NCI-H2029 treated with DMSO at 0.1 percent for 48 hours (cell line): ENCODE measurements at places on chromosomes 7 and 10.

- DNase-seq = no peak
These were observed 13.9 kb downstream of the BUD31 start for GRCh38 chr7:99422625-99423024.

GRCh38 chr7:47715631-47716068 is 133.7 kb upstream of the TNS3 start:
- no peak for DNase-seq

DNA sequence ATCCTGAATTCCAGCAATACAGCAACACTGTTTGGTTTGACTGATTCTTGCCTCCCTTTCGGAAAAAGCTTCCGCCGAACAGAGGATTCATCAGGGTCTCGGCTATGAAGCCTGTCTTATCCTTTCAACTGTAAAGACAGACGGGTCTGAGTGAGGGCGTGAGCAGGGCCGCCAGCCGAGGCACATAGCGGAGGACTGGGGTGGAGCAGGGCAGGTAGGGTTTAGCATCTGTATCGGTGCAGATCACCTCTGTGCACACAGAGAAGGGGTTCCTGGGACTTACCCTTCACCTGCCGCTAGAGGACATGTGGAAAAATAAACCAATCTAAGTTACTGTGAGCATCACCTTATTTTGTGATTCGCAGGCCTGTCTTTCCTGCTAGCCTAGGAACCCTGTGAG is 656.9 kb upstream of the FOXK1 start:
- DNase-seq = no peak

GRCh38 chr10:28242555-28243204 is 60.2 kb downstream of the MPP7 start:
- no peak for DNase-seq

- no peak for DNase-seq
These were observed 49.2 kb upstream of the FAM133B start for GRCh38 chr7:92639213-92639896.

DNA sequence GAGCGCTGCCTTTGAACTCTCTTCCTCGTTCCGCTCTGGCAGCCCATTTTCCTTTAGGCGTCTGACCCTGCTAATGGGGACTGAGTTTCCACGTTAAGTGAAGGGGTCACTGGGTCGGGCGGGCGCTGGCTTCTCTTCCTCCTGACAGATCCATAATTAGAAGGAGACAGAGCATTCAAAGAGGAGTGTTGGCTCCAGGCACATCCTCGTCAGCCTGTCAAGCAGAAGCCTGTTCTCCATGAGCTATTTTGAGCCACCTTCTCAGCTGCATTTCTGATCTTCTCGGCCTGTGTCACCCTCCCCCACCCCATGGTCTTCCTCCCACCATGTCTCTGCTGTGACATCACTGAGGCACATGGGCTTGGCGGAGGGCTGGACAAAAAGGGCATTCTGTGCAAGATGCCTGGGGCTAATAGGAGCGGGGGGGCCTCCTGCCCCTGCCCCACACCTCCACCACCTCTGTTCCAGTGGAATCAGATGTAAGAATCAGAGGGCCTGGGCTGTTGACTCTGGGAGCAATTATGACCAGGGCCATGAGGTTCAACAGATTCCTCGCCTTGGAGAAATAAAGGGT is 248.1 kb downstream of the PLXNA4 start:
- DNase-seq = no peak
